Nephron progenitor cell (in vitro differentiated cells): ENCODE measurements at places on chromosomes 11 and 22.

DNA sequence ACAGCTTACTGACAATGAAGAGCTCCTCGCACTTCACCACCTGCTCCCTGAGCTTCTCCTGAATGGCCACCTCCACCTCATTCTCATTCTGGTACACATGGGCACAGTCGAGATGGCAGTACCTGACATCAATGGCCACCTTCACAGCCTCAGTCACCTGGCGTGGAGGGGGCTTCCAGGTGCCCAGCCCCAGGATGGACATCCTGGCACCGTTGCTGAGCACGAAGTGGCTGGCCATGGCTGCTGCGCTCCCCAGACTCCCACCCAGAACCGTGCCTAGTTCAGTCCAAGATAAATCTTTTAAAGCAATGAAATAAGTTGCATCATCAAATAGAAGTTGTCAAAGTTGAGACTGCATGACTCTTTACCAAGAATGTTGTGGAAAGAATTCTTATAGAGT, 128.1 kb upstream of the SOX6 start:
- no peaks in the 10 kb centered on the region for H3K36me3 ChIP-seq
- no peak overlapping the region for H3K4me3 ChIP-seq
- no peaks in the 10 kb centered on the region for H3K27me3 ChIP-seq
- H3K27ac ChIP-seq = no peak overlapping the region
- no peaks in the 10 kb centered on the region for H3K4me1 ChIP-seq

DNA sequence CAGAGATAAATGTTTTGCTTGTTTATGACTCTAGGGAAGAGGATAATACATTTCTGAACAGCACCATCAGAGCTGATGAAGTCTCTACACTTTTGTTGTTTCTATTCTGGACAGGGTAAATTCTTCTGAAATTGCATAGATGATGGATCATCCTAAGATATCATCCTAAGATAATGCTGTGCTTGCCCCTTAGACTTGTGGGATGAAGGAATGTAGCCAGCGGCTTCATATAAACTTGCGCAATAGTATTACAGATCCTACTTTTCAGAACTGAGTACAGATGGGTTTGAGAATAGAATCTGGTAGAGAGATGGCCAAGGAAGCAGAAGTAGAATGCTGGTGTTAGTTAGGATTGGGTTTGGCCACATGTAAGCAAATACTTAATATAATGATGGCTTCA, 61.0 kb downstream of the NCAM1 start:
- no peak for DNase-seq
- H3K27me3 ChIP-seq = no peaks in the 10 kb centered on the region
- H3K4me1 ChIP-seq = peaks cover 11% of the 10 kb centered on the region
- no peak overlapping the region for H3K4me3 ChIP-seq
- H3K27ac ChIP-seq = no peak overlapping the region

DNA sequence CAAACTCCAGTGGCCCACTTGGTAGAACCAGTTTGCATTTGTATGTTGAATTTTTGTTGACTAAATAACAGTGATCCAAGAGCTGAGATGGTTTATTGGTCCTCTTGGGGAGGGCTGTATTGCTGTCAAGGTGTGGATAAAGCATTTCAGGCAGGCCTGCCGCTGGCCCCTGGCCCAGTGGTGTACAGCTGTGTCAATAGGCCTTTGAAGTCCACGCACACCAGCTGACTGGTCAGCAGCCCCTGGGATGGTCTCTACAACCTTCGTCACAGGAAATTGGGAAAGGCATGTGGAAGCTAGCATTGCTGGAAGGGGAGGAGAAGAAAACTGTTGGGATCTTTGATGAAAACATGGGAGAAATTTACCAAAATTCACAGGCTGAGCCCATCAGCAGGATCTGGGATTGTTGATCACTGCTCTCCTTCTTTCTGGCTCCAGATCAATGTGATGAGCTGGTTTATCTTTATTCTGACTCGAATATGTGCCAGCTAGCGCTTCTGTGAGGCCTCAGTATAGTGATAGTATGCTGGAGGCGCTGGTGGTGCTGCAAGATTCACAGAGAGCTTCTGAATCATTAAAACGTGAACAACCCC, 12.5 kb upstream of the E2F8 start:
- H3K4me1 ChIP-seq = peaks cover 9% of the 10 kb centered on the region
- no peak for DNase-seq
- no peaks in the 10 kb centered on the region for H3K27me3 ChIP-seq

GRCh38 chr22:46754110-46754799, 8.2 kb upstream of the TBC1D22A start:
- no peak overlapping the region for H3K4me3 ChIP-seq
- H3K27me3 ChIP-seq = peaks cover 7% of the 10 kb centered on the region
- H3K36me3 ChIP-seq = peaks cover 22% of the 10 kb centered on the region
- H3K27ac ChIP-seq = no peak overlapping the region
- H3K4me1 ChIP-seq = peaks cover 29% of the 10 kb centered on the region

GRCh38 chr11:72396041-72396440, 38.3 kb downstream of the CLPB start:
- no peak overlapping the region for H3K4me3 ChIP-seq
- peaks cover 6% of the 10 kb centered on the region for H3K27me3 ChIP-seq
- H3K27ac ChIP-seq = no peak overlapping the region

DNA sequence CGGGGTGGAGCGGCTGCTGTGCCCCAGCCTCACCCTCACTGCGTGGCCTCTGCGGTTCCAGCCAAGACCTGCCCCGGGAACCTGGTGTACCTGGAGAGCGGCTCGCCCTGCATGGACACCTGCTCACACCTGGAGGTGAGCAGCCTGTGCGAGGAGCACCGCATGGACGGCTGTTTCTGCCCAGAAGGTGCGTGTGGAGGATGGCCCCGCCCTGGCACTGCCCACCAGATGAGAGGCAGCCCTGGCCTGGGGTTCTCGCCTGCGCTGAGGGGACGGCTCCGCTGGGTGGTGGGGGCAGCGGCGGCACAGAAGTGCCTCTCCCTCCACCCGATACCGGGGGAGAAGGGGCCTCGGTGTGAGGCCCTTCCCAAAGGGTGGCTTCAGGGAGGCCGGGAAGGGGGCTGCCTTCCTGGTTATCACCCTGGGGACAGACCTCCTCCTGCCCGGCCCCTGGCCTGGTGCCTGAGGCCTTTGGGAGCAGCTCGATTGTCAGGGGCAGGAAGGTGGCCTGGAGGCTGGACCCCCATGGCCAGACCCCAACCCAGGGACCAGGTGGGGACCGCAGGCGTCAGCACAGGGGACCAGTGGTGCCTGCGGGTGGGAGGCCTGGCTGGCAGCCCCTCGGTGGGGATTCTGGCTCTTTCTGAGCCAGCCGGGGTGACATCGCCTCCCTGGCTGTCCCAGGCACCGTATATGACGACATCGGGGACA, 7.1 kb downstream of the MUC2 start:
- H3K4me3 ChIP-seq = no peak overlapping the region
- peaks cover 6% of the 10 kb centered on the region for H3K27me3 ChIP-seq
- DNase-seq = no peak
- H3K27ac ChIP-seq = no peak overlapping the region

DNA sequence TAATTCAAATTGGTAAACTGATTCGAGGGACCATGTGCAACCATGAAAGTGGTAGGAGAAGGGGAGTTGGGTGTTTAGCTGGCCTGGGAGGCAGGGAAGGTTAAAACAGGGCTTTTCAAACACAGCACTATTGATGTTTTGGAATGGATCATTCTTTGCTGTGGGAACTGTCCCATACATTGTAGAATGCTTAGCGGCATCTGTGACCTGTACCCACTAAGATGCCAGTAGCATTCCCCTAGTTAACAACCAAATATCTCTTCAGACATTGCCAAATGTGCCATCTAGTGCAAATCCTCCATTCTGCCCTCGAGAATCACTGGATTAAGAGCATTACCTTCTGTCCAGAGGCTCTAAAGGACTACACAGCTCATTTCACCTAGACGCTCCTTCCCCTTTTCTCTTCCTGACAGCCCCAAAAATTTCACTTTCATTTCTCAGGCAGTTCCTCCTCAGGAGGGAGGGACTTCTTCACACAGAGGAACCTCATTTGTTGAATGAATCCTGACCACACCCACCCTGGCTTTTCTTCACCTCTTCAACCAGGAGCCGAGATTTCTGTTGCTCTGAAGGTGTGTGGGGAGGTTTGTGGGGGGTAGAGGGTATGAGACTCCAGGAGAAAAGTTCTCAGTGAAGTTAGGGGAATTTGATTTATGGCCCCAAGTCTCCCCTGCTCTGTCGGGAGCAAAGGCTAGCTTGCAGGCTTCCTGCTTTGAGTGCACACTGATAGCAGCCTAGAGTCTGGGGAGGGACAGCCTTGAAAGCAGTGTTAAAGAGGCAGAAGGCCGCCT, at the start of gene TRIM34:
TSS of gene TRIM34 (plus strand) at position 513 of the 791 bp plus-strand sequence. CDS start 7,331 bp downstream, outside the sequence.
- H3K27me3 ChIP-seq = peaks cover 7% of the 10 kb centered on the region
- peak within 1 kb of the TSS; percentile 68 for H3K4me3 ChIP-seq
- H3K27ac ChIP-seq = peak within 1 kb of the TSS; percentile 36
- H3K36me3 ChIP-seq = no peaks in the 10 kb centered on the region
- peak; percentile 11 for DNase-seq
- H3K4me1 ChIP-seq = peaks cover 32% of the 10 kb centered on the region

DNA sequence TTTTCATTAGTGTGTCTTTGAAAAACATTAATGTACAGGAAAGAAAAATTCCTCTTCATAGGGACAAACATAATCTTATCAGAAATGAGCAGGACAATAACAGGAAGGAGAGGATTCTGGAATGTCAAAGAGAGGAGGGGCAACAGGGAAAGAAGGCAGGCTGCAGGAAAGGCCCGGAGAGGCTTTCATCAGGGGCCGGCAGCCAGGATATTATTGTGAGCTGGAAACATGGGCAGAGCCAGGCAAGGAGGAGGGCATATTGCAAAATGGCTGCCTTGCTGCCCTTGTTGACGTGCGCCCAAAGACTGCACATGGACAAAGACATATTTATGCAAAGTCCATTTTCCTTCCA, 433.7 kb downstream of the ETS1 start:
- H3K27me3 ChIP-seq = peaks cover 3% of the 10 kb centered on the region
- no peaks in the 10 kb centered on the region for H3K36me3 ChIP-seq
- no peak for DNase-seq
- no peak overlapping the region for H3K4me3 ChIP-seq
- H3K4me1 ChIP-seq = peaks cover 72% of the 10 kb centered on the region

GRCh38 chr22:29722587-29722986, 2.8 kb downstream of the CABP7 start:
- no peaks in the 10 kb centered on the region for H3K36me3 ChIP-seq
- H3K27ac ChIP-seq = no peak overlapping the region
- peaks cover 5% of the 10 kb centered on the region for H3K4me1 ChIP-seq
- no peak overlapping the region for H3K4me3 ChIP-seq

DNA sequence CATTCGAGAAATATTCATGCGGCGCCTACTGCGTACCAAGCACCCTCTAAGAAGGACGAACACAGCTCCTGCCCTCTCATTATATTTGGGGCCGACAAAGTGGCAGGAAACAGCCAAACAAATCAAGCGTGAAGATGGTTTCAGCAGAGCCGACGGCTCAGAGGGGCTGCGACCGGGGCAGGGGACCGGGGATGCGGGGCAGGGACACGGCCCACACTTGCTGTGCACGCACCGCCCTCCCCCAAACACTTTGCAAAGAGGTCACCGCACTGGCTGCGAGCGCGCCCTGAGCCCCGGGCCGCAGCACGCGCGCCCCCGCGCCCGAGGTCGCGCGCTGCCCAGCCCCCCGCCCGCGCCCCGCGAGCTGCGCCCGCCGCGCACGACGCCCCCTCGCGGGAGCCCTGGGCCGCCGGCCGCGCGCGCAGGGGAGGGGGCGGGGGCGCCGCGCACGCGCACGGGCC, 255 bp upstream of the SYNGR1 start:
- no peak overlapping the region for H3K27ac ChIP-seq
- peak overlapping the region; percentile 89 for H3K4me3 ChIP-seq
- peaks cover 29% of the 10 kb centered on the region for H3K4me1 ChIP-seq
- no peaks in the 10 kb centered on the region for H3K36me3 ChIP-seq

DNA sequence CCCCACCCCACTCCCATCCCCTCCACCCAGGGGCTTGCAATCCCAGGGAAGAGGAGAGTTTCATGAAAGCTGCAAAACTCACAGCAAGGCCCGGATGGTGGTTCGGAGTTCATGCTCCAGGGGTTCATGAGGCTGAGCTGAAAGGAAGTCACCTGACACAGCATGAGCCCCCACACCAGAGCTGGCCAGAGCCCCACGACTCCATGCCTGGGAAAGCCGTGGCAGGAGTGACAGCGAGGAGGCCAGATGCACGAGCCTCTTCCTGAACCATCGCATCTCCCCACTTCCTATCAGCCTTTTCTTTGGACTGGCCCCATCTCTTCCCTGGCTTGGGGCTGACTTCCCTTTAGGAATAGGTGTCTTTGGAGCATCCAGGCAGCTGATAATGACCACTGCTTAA, 105.8 kb downstream of the ABTB2 start:
- no peak overlapping the region for H3K27ac ChIP-seq
- DNase-seq = no peak
- H3K36me3 ChIP-seq = no peaks in the 10 kb centered on the region
- no peak overlapping the region for H3K4me3 ChIP-seq
- peaks cover 75% of the 10 kb centered on the region for H3K4me1 ChIP-seq

DNA sequence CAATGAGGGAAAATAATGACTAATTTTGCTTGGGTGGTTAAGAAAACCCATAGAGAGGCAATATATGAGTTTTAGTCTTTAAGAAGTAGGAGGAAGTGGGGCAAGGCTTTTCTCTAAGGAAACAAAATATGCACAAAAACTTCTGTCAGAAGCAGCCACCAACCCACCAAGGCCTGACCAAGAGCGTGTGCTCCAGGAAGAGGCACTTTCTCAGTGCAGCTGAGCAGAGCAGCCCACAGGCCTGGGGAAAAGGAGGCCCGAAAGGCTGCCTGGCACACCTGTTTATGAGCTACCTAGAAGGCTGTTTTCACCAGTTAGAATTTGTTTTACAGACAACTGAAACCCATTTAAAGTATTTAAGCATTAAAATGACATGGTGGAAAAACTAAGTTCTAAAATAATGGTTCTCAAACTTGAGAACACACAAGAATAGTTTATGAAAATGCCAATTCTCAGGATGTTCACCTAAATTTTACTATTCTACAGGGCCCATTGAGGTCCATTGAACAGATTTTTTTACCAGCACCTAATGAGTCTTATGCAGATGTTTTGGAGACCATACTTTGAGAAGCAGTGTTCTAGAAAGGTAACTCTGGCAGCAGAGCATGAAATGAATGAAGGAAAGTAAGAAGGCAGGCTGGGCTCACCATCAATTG, 160.5 kb upstream of the DDI1 start:
- no peak overlapping the region for H3K4me3 ChIP-seq
- H3K36me3 ChIP-seq = no peaks in the 10 kb centered on the region
- no peak overlapping the region for H3K27ac ChIP-seq
- DNase-seq = no peak
- H3K4me1 ChIP-seq = no peaks in the 10 kb centered on the region

- DNase-seq = no peak
- H3K27me3 ChIP-seq = peaks cover 13% of the 10 kb centered on the region
- no peak overlapping the region for H3K27ac ChIP-seq
- no peaks in the 10 kb centered on the region for H3K4me1 ChIP-seq
- H3K36me3 ChIP-seq = peaks cover 56% of the 10 kb centered on the region
Observed at GRCh38 chr22:46209262-46209661, 40.8 kb downstream of the CDPF1 start.

- no peaks in the 10 kb centered on the region for H3K27me3 ChIP-seq
- peak overlapping the region; percentile 97 for H3K27ac ChIP-seq
- peak overlapping the region; percentile 64 for H3K4me3 ChIP-seq
- DNase-seq = no peak
- H3K36me3 ChIP-seq = peaks cover 21% of the 10 kb centered on the region
- peaks cover 86% of the 10 kb centered on the region for H3K4me1 ChIP-seq
Observed at GRCh38 chr11:57777969-57778317, 16.3 kb downstream of the CTNND1 start.

- peak; percentile 67 for DNase-seq
- peaks cover 5% of the 10 kb centered on the region for H3K27me3 ChIP-seq
- no peaks in the 10 kb centered on the region for H3K36me3 ChIP-seq
Observed at GRCh38 chr11:34512840-34513681, 533 bp downstream of the ELF5 start.

- H3K4me3 ChIP-seq = no peak overlapping the region
- peaks cover 8% of the 10 kb centered on the region for H3K27me3 ChIP-seq
- H3K36me3 ChIP-seq = no peaks in the 10 kb centered on the region
- no peak for DNase-seq
Observed at GRCh38 chr11:116272181-116272789, 500.5 kb downstream of the BUD13 start.
